A549 (cell line): ENCODE measurements at places on chromosomes 16 and 17. TPM values are rescaled to one million over a fixed set of nuclear protein-coding genes. Genes with fewer than 3 reads are reported as not detected.

CDRT15L2 gene
- not detected in 3 replicates for polyA plus RNA-seq

CES1 gene
- 17.9 to 18.5 TPM (median 18.1 TPM) in 3 replicates for polyA plus RNA-seq

TMEM235 gene
- not detected in 3 replicates for polyA plus RNA-seq

ASGR1 gene
- 1.0 to 1.6 TPM (median 1.6 TPM) in 3 replicates for polyA plus RNA-seq

GLIS2 gene
- polyA plus RNA-seq, result 15.8 to 19.5 TPM (median 16.3 TPM) in 3 replicates

HSD17B2 gene
- polyA plus RNA-seq, result not detected in 3 replicates

SSH2 gene
- polyA plus RNA-seq, result 20.1 to 23.1 TPM (median 20.7 TPM) in 3 replicates

CMTM2 gene
- 0.09 to 0.15 TPM in 2 of 3 replicates, not detected in the other for polyA plus RNA-seq

GRCh38 chr16:68823401-68824135, 19.8 kb upstream of the TANGO6 start:
- DNase-seq, result no peak

DNA sequence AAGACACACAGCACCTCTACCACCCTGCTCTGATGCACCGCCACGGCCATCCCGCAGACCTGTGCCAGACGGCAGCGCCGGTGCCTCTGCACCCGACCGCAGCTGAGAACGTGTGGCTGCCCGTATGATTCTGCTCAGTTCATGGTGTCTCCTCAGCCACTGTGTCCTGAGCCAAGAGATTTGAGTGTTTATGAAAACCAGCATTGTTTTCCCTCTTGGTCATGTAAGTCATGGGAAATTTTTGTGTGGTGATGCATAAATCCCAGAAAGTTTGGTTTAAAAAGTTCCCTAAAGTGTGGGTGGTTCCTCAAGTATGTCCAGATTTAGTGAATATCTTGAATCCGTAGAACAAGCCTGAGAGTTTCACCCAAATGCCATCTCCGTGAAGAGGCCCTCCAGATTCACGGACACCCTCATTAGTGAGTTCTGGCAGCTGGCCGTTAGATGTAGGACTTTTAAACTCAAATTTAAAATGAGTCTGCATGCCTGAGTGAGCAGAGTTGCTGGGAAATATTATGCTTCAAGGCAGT, 57.6 kb downstream of the CDRT4 start:
- DNase-seq, result no peak

GRCh38 chr17:59790910-59791309, 83.5 kb downstream of the VMP1 start:
- DNase-seq, result no peak

GRCh38 chr16:67342616-67343015, 16.0 kb downstream of the LRRC36 start:
- DNase-seq, result no peak

GRCh38 chr17:83198366-83199341, 119.2 kb downstream of the METRNL start:
- no peak for DNase-seq

- DNase-seq, result no peak
Measured at GRCh38 chr16:84508502-84508901, 4.0 kb upstream of the MEAK7 start.

- DNase-seq, result no peak
Measured at GRCh38 chr17:40873801-40874200, 6.8 kb upstream of the KRT12 start.

DNA sequence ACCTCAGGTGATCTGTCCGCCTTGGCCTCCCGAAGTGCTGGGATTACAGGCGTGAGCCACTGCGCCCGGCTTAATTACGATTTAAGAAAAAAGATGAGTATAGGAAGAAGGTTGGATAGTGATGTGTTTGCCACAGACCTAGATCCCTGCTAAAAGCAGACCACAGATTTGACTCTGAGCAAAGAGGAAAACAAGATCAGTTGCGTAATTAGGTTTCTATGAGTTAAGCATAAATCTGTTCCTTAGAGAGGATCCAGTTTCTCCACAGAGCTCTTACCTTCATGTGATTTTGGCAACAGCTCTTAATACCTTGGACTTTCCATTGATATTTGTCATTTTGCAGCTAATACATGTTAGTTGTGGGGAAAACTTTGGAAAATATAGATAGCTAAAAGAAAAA, 31.1 kb downstream of the CDH1 start:
- DNase-seq, result no peak

- DNase-seq, result no peak
Measured at GRCh38 chr17:45121055-45121454, 11.3 kb downstream of the PLCD3 start.

DNA sequence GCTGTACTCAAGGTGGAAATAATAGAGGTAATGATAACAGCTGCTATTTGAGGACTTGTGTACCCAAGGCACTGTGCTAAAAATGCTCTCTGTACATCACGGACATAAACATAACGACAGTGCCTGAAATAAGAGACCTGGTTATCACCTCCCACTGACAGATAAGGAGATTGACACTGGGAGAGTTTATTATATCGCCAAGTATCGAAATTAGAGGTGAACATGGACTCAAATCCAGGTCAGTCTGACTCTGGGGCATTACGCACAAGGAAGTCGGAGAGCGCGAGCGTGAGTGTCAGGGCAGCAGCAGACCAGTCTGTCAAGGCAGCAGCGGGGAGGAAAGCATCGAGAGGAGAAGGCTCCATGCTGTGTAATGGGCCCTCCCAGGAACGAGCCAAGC, 57.1 kb downstream of the GOSR1 start:
- no peak for DNase-seq

DNA sequence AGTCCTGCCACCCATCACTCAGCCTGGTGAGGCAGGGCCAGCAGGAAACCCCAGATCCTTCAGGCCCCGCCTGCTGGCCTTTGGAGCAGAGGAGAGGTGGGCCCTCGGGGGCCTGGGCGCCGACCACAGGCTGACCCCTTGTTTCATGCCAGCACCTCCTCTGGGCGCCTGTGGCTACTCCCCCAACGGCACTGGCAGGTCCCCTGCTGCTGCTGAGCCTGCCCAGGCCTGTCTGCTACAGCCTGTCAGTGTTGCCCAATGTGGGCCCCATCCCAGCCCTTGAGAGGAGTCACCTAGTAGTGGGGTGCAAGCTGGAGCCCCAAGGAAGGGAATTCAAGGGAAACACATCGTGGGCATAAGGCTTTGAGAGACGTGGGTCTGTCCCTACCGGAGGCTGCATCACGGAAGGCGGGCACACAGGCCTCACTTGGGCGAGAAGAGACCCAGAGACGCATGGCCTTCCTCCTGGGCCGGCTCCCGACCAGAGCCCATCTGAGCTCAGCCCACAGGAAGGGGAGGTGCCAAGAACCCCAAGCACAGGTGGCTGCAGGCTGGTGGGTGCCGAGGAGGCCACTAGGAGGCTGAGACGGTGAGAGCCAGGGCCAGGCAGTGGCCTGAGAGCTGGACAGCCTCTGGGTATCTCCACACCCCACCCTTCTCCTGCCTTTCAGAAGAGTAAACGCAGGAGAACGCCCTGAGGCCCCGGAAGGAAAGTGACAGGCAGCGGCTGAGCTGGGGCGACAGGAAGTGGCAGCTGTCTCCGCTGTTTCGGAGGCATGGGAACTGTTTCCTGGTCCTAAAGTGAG, 8.0 kb upstream of the FASN start:
- DNase-seq, result peak; percentile 88

GRCh38 chr17:31758646-31759045, 100.4 kb downstream of the COPRS start:
- DNase-seq, result no peak

DNA sequence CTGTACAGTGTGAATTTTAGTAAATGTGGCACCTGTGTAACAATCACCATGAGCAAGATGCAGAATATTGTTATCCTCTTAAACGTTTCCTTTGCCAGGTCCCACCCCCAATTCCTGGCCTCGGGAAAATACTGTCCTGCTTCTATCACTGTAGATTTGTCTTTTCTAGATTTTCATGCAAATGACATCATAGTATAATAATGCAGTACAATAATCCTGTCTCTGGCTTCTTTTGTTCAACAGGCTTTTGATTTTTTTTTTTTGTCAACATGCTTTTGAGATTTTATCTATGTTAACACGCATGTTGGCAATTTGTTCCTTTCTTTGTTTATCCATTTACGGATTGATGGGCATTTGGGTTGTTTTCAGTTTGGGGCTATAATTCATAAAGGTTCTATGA, 20.4 kb upstream of the HEATR3 start:
- DNase-seq, result no peak

DNA sequence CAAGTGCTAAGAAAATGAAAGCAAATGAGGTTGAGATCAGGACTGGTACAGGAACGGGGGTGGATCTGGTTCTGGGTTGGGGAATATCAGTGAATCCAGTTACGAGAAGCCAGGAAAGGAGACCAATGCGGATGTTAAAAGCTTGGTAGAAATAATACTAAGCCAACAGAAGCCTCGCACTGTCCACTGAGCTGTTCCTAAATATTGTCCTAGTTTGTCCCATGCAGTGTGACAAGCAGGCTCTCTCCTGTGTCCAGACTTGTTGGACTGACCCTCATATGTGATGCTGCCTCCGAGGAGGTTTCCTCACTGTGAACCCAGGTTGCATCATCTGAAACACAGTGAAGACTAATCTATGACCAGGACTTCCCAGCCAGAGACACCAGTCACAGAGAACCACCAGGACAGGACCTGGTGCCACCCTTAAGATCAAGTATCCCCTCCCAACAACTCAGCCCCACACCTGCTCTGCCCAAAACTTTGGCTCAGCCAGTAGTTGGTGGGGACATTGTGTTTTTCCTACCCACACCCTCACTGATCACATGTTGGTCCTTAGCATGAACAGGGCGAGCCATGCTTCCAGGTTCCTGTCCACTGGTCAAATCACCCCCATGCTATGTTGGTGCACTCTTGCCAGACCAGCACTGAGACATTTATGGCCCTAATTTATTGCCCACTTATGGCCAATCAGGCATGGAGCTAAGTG, 32.7 kb upstream of the SCNN1B start:
- DNase-seq, result peak; percentile 20

- no peak for DNase-seq
Measured at GRCh38 chr17:80774643-80775281, 216.9 kb upstream of the CHMP6 start.

- DNase-seq, result no peak
Measured at GRCh38 chr17:20213449-20213848, 204.3 kb downstream of the SPECC1 start.

- DNase-seq, result no peak
Measured at GRCh38 chr17:78252111-78252634, 20.7 kb downstream of the TMEM235 start.

GRCh38 chr17:5533486-5534315, 47.3 kb downstream of the MIS12 start:
- DNase-seq, result no peak

DNA sequence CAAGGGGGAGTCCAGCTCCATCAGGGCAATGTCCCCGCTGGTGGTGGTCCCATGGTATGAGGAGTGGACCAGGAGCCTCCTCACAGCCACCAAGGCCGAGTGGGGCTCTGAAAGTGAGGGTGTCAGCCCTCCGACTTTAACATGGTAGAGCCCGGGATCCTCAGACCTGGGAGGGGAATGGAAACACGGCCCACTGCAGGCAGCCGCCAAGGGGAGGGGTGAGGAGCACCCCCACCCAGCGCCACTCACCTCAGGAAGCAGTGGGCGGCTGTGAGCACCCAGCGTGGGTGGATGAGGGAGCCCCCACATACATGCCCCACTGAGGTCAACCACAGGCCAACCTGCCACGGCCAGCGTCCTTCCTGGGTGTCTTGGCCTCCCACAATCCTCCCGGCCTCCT, 10.8 kb downstream of the ZG16B start:
- DNase-seq, result no peak

DNA sequence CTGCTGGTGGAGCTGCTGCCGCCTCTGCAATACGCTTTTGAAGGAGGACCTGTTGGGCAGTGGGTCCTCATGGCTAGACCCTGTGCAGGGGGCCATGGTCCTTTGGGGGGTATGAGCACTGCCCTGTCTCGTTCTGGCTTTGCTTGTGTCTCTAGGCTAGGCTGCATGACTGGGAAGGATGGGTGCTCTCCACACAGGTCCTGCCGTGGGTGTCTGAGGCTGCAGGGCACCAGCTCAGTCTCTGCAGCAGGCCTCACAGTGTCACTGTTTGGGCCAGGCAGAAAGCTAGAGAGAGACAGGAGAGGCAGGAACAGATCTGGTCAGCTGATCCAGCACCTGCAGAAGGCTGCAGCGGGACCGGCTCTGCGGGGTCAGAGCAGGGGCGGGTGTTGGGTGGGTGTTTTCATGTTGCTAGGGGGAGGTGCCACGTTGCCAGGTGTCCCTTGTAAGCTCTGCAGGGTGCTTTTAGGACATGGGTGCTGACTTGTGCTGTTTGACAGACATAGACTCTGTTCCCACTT, 111.4 kb downstream of the SNX29 start:
- no peak for DNase-seq

DNA sequence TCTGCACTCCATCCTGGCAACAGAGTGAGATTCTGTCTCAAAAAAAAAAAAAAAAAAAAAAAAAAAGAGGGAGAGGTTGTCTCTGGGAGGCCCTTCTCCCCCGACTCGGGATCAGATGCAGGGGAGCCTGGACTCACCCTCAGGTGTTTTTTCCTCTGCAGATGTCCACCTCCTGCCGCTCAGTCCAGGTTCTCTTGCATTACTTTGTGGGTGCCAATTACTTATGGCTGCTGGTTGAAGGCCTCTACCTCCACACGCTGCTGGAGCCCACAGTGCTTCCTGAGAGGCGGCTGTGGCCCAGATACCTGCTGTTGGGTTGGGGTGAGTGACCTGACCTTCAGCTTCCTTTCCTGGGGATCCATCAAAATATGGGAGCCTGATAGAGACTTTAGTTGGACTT, 34.1 kb downstream of the GLP2R start:
- DNase-seq, result no peak

- no peak for DNase-seq
Measured at GRCh38 chr16:29717113-29717512, 28.7 kb downstream of the C16orf54 start.

- no peak for DNase-seq
Measured at GRCh38 chr16:18784917-18785623, 5.1 kb downstream of the RPS15A start.

- DNase-seq, result no peak
Measured at GRCh38 chr16:88084881-88085280, 133.6 kb downstream of the BANP start.

GRCh38 chr17:4182043-4182442, 39.0 kb downstream of the CYB5D2 start:
- DNase-seq, result no peak
